ENCODE measurements at places on chromosomes 3 and 15.

- DNase-seq: no peak
These were observed 22.7 kb upstream of the VPS33B start for GRCh38 chr15:91045065-91045464.

DNA sequence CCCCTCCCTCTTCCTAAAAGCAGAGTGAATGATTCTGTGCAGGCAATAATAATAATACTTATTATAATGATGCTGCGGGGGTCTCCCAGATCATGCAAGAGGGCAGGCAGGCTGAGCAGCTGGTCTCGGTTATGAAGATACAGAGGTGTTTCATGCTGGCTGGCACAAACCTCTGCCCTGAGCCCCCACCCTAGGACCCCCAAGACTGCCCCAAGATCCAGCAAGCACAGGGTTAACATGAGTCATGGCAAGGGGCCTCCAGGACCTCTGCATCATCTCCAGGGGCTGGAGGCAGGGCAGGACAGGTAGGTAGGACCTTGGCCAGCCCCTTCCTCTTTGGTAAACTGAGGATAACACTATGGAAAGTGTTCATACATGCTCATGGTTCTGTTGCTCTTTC is 2.7 kb downstream of the MGLL start:
- DNase-seq: no peak

GRCh38 chr3:106184540-106185457 is 316.0 kb upstream of the CBLB start:
- no peak for DNase-seq

- DNase-seq: no peak
These were observed 230.2 kb upstream of the HES1 start for GRCh38 chr3:193905541-193906396.

GRCh38 chr3:158489181-158489580 is 81.8 kb upstream of the MLF1 start:
- DNase-seq: no peak

DNA sequence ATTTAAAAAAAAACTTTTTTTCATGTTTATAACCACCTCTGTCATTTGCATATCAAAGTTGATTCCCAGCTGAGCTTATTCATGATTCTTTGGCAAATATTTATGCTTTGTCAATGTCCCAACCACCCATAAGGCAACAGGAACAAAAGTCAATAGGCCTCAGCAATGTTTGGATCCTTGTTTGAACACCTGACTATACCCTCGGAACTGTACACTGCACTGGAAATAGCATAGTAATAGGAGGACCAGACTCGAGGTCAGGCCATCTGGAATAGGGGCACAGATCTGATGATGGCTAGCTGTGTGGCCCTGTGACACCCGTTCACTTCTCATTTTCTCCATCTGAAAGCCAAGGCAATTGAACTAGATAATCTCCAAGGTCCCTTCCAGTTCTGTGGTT is 301.7 kb upstream of the ATP11B start:
- no peak for DNase-seq

GRCh38 chr3:71130471-71131374 is 452.8 kb downstream of the FOXP1 start:
- peak; percentile 57 for DNase-seq

DNA sequence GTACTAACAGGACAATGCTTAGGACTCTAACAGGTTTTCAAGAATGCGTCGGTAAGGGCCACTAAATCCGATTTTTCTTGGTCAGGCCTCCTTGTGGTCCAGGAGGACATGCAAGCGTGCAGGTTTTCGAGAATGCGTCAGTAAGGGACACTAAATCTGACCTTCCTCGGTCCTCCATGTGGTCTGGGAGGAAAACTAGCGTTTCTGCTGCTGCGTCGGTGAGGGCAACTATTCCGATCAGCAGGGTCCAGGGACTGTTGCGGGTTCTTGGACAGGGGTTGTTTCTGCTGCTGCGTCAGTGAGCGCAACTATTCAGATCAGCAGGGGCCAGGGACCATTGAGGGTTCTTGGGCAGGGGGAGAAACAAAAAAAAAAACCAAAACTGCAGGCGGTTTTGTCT is 7.8 kb upstream of the UBP1 start:
- DNase-seq: no peak
